Kidney glomerular epithelial cell (primary cell): ENCODE measurements at places on chromosomes 11 and 22.

GRCh38 chr11:121024989-121025388 is 1.1 kb downstream of the TBCEL start:
- DNase-seq = no peak

GRCh38 chr11:118212131-118212725 is 12.6 kb downstream of the JAML start:
- peak; percentile 5 for DNase-seq

- DNase-seq = no peak
Observed at GRCh38 chr11:132286106-132286505, 915.7 kb downstream of the NTM start.

DNA sequence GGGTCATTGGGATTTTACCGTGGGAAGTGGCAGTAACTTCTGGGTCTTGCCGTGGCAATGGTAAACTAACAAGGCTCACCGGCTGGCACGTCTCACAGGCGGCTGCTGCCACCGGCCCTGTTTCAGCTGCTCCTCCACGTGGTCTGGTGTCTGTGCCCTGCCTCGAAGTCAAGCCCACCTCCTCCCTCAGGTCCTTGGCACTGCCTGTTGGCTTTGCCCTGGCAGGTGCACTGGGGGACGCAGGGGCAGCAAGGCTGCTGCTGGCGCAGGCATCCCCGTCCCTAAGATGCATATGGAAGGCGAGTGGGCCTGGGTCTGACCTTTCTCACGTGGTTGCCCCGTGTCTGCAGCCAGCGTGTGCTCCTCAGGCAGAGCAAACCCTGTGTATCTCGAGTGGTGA is 783.6 kb downstream of the BRD1 start:
- DNase-seq = no peak

GRCh38 chr11:75105462-75105925 is 8.8 kb upstream of the OR2AT4 start:
- no peak for DNase-seq

GRCh38 chr11:11987503-11988022 is 20.9 kb downstream of the DKK3 start:
- DNase-seq = no peak

DNA sequence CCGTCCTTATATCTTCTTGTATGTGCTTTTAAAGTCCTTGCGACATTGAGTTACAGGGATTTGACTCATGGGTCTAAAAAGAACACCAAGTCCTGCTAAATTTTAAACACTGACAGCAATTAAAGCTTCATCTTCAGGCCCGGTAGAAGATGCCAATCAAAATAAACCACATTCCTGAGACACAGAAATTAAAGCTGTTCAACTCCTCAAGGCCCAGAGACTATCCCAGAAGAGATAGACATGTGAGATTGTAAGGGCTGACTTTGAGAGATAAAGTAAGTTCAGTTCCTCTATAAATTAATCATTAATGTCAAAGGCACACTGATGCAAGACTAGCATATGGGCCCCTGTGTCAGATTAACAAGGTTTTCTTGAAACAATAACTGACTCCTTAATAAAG is 49.8 kb downstream of the OSBPL5 start:
- DNase-seq = no peak

DNA sequence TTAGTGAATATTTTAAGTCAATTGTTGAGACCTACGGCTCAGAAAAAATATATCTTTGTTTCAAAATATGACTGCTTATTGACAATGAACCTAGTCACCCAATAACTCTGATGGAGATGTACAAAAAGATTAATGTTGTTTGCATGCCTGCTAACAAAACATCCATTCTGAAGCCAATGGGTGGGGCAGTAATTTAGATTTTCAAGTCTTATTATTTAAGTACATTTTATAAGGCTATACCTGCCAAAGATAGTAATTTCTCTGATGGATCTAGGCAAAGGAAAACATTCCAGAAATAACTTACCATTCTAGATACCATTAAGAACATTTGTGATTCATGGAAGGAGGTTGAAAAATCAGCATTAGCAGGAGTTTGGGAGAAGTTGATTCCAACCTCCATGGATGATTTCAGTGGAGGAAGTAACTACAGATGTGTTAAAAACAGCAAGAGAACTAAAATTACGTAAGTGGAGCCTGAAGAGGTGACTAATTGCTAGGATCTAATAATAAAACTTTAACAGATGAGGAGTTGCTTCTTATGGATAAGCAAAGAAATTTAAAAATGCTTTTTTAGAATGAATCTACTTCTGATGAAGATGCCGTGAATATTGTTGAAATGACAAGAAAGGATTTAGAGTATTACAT is 26.4 kb upstream of the OR8D2 start:
- DNase-seq = no peak

DNA sequence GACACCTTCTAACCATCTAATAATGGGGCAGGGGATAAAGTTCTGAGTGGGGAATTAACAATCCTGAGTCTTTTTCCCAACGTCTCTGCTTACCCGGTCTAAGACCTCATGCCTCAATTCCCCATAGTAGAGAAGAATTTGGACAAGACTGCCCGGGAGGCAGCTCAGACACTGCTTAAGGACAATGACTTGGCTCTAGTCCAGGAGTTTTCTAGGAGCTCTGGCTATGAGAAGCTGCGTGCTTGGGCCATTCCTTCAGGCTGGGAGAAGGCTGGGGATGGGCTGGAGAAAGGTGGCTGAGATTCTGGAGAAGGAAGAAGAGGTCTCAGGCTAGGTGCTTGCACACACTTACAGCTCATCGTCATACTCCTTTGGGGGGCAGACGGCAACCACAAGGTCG is 19.8 kb upstream of the ABCC8 start:
- no peak for DNase-seq

DNA sequence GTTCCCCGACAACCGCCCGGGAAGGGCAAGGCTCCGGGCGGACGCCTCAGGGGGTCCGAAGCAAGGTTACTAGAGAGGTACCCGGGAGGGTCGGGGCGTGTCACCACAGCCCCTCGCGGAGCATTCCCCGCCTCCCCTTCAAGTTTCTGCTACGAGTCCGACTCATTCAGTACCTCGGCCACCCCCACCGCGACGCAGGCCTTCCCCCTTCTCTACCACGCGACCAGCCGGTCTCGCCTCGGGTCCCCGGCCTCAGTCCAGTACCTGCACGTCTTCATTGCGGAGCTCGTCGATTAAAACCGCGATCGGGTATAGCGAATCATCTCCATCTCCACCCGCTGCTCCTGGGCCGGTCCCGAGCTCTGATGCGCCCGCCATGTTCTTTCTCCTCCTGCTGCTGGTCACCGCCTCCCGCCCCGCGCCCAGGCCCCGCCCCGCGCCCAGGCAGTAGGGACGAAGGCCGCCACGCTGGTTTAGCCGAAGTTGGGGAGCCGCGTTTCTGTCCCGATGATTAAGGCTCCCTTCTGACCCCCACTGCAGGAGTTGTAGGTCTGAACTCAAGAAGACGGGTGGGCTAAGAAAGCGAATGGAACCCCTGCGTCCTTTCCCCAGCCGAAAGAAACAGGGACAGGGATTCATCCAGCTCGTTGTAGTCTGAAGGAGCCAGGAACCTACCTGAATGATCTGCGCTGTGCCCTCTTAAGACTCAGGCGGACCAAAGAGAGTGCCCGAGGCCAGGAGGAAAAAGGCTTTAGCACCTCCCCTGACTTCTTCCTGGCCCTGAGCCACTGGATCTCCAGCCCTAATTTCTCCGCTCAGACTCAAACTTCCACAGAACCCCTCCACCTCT is at the start of gene PPP2R1B:
PPP2R1B (minus strand) TSS at position 406 of the 850 bp plus-strand sequence; CDS start at position 378, 28 bp downstream.
- DNase-seq = peak; percentile 82

- no peak for DNase-seq
Observed at GRCh38 chr11:73659961-73660360, 13.6 kb downstream of the PLEKHB1 start.

- DNase-seq = no peak
Observed at GRCh38 chr11:130085671-130086290, 16.1 kb downstream of the APLP2 start.

- DNase-seq = no peak
Observed at GRCh38 chr11:31817621-31818424, 6.7 kb upstream of the PAX6 start.

- no peak for DNase-seq
Observed at GRCh38 chr11:112368381-112368780, 107.7 kb upstream of the PLET1 start.

DNA sequence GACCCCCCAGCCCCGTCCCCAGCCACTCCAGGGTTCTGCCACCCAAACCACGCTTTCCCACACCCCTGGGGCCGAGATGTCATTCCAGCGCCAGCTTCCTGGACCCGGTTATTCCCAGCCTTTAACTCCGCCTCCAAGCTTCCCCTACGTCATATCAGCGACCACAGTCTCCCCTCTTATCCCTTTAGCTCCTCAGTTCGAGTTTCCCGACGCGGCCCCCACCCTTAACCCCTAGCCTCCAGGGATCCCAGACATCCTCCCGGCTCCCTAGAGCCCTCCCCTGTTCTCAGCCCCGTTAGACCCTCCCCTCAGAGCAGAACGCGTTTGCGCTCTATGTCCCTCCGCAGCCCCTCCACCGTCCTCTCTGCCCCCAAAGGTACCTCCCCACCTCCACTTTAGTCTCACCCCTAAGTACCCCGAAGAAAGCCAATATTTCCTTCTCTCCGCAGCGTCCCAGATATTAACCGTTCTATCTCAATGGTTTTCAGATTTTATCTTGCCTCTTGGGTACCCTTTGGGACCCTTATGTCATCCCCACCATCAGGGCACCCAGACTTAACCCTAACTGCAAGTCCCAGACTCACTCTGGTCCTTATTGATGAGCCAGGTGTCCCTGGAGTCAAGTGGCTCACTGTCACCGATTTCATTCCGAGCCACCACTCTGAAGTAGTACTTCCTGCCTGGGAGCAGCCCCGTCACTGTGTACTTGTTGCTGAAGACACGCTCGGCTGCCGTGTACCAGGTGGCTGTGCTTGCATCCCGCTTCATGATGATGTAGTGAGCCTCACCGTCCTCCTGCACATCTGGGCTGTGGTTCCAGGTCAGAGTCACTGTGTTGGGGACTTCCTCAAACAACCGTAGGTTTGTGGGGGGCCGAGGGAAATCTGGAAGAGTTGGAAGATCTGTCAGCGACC is 8.0 kb downstream of the TMEM86A start:
- no peak for DNase-seq

DNA sequence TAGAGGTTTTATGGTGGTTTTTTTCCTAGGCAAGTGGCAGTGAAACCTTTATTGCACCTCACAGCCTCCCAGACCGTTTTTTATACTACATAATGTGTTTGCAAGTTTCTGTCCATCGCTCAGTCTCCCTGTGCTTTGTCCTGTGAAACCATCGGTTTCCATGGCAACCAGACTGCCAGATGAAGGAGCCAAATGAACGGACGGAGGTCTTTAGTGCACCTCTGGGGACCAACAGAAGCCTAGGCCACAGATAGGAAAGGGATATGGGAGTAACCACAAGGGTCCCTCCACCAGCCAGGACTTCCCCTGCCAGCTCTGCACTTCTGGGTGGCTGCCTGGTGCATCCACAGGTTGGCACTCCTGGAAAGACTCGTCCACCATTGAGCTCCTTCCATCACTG is 165.0 kb downstream of the CHST1 start:
- DNase-seq = no peak
